ENCODE measurements at places on chromosomes 7 and 10. TPM values are rescaled to one million over a fixed set of nuclear protein-coding genes. Genes with fewer than 3 reads are reported as not detected.
A peak's percentile ranks its signal among the peaks of the same experiment; 100 is the strongest.

- DNase-seq = peak; percentile 8
Observed at GRCh38 chr7:132709971-132710567, 133.8 kb upstream of the PLXNA4 start.

DNA sequence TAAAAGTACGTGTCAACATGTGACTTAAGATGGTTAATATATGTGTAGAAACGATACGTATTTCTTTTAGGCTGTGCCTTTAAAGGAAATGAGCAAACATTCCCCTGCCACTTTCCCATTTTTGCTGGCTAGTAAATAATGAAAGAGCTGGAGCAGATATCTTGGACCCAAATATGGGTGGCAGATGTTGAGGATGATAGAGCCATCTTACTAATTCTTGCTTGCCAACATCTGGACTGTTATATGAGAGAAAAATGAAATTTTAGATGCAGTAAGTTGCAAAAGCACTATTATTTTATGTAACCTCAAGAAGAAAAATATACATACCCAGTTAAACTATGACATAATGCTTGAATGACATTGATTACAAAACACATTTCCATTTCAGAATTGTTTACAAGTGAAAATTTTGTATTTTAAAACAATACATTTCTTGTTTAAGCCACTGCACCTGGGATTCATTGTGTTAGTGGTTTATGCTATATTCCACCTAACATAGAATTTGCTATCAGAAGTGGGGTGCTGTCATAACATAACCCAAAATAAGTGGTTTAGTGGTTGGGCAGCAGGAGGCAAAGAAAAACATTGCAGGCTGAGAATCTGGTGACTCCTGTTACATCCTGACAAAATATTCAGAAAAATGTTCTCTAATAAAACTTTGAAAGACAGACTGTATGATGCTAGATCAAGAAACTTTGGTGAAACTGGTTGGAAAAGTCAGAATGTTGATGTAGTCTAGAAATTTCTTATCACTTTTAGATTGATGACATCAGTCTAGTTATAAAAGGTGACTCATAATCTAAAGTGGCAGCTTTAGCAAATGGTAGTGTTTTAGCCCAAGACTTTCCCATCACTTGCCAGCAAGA is 305.0 kb downstream of the PTEN start:
- peak; percentile 28 for DNase-seq

DNA sequence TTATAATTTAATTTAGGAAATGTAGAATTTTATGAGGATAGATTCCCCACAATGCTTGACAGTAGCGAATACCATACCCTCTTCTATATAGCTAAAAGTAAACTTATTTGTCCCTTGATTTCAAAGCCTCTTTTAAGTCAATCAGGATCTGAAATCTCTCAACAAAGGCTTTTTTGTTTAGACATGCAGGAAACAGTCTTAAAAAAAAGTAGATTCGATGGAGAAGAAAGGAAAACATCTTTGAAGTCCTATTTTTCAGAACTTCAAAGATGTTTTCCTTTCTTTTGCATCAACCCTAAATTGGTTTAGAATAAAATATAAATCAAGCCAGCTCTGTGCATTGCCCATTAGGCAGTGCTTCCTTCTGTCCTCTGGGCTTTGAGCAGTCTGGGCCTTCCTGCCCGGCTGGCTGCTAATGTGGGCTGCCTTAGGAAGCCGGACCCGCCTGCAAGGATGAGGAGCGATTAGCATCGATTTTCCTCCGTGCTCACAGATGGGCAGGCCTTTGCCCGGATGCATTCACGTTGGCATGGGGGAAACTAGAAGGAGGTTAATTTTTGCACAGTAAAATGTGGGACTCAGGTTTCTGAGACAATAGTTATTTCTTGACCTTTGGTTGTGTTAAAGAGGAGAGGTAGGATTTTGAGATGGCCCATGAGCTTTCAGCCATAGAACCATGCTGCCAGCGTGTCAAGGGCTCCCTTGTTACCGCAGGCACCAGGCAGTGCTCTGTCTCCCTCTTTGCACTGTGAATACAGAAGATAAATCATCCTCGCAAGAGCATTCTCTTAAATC is 15.5 kb downstream of the MSRB2 start:
- DNase-seq = no peak

- peak; percentile 18 for DNase-seq
Observed at GRCh38 chr7:157139111-157139809, 534 bp downstream of the UBE3C start.

DNA sequence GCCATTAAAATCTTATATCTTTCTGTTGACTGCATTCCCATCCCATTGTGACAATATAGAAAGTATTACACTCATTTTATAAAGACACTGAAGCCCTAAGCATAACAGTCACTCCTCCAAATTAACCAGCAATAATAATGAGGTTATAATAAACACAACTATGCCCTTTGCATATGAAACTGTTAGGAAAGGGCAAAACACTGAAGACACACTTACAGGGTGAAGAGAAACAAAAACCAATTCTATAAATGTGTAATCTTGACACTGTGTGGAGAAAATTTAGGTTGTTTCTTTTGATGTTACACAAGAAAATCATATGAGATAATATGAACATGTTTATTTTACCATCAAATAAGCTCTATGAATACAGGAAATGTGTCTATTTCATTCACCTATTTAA is 14.0 kb upstream of the GPR37 start:
- DNase-seq = no peak

DNA sequence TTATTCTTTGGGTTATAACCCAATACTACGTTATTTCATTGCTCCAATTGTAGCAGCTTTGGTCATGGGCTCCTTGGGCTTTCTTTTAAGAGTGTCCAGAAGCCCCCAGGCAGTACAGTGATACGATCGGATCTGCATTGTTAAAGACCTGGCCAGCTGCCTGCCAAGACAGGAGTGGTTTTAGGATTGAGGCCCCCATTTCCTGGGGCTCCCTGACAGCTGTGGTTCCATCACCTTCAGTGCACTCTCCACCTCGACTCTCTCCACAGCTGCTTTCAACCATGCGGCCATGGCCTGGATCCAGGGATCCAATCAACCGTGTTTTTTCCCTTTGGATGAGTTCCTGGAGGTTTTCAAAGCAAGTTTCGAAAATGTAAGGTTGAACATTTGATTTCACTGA is 123.4 kb upstream of the BTBD16 start:
- peak; percentile 73 for DNase-seq

- peak; percentile 96 for DNase-seq
Observed at GRCh38 chr7:46385662-46386309, 464.7 kb upstream of the IGFBP3 start.

GRCh38 chr10:70222340-70222794 is 10.9 kb downstream of the PPA1 start:
- DNase-seq = no peak

- no peak for DNase-seq
Observed at GRCh38 chr10:70772627-70773026, 12.6 kb downstream of the TBATA start.

DNA sequence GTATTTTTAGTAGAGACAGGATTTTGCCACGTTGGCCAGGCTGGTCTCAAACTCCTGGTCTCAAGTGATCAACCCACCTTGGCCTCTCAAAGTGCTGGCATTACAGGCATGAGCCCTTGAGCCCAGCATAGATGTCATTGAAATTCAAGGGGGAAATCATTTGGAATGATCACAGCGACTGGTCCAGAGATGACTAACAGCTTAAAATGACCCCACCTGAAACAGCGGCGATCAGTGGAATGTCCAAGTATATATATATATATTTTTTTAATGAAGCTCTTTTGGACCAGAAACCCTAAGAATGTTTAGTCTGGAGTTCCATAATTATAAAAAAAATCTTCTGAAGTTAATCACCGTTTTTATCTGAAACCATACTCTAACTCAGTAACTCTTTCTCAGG is 12.5 kb upstream of the AKR1E2 start:
- DNase-seq = peak; percentile 34

GRCh38 chr7:29150856-29151255 is 4.5 kb upstream of the CPVL start:
- DNase-seq = no peak

- no peak for DNase-seq
Observed at GRCh38 chr7:37394158-37394557, 54.5 kb downstream of the ELMO1 start.

DNA sequence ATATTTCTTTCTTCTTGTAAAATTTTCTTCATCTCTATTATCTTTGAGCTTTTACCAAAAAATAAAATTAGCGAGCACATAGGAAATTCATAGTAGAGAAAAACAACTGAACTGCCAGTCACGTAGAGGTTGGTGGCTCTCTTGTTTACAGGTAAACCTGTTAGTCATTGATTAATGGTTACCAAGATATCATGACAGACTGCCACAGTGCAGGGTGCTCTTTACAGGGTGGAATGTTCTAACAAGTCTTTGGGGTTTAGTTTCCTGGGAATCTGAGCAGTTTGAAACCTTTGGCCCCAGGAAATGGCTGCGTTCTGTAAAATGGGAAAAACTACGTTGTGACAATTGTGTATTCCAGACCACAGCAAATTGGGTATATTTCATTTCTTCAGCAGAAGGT is 407.3 kb upstream of the ADARB2 start:
- no peak for DNase-seq

DNA sequence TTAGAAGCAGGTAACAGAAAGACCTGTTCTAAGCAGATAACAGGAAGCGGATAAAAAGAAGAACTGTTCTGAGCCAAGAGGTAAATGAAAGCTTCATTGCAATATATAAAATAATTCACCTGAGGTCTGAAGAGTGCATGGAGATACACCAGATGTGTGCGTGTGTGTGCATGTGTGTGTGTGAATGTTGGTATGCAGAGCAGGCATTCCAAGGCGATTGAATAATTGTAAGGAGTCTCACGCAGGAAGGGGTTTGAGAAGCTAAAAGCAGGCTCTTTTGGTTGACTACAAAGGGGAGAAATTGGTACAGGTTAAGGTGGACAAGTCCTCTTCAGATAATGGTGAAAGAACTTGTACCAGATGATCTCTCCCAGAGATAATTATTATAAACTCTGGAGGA is 450.6 kb downstream of the DNAJB9 start:
- DNase-seq = no peak

SLC26A3 gene
- not detected for total RNA-seq

NPTX2 gene
- 2.4 TPM for total RNA-seq

MUC3A gene
- total RNA-seq = 0.61 TPM

GCK gene
- 0.24 TPM for total RNA-seq

PRPS1L1 gene
- not detected for total RNA-seq

AKR1C8 gene
- not detected for total RNA-seq

ELN gene
- 0.75 TPM for total RNA-seq

DKK1 gene
- 7.4 TPM for total RNA-seq

GTF2IRD1 gene
- total RNA-seq = 20.4 TPM

NCF1 gene
- total RNA-seq = not detected

GNGT1 gene
- total RNA-seq = not detected

PTN gene
- total RNA-seq = 11.1 TPM

CALHM3 gene
- total RNA-seq = not detected
